Prostate gland (tissue), 2 donors: ENCODE measurements at places on chromosomes 3 and 15.

GRCh38 chr3:16075647-16076046 lies 98.8 kb upstream of the GALNT15 start:
- no peak for DNase-seq

DNA sequence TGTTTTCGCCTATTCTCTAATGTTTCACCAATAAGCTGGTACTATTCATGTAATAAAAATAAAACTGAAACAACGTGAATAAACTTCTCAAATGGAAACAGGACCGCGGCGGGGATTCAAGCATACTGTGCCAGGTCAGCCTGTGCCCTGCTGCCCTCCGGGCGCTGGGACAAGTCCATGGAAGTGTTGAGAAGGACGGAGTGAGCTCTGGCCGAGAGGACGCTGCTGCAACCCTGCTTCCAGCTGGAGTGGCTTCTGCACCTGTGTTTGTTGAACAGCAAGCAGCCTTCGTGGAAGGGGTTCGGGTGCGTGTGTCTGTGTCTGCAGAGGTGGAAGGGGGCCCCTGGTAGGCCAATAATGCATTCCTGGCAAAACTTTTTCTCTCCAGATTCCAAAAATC lies 50.0 kb upstream of the PCSK6 start:
- DNase-seq, result no peak

GRCh38 chr3:4804161-4805058 lies 174.8 kb upstream of the BHLHE40 start:
- no peak for DNase-seq

- no peak for DNase-seq
Measured at GRCh38 chr3:190209533-190209932, 88.8 kb upstream of the P3H2 start.

GRCh38 chr15:96234109-96234892 lies 96.2 kb upstream of the NR2F2 start:
- no peak for DNase-seq

GRCh38 chr3:40801284-40801741 lies 276.6 kb downstream of the ZNF621 start:
- DNase-seq, result no peak

DNA sequence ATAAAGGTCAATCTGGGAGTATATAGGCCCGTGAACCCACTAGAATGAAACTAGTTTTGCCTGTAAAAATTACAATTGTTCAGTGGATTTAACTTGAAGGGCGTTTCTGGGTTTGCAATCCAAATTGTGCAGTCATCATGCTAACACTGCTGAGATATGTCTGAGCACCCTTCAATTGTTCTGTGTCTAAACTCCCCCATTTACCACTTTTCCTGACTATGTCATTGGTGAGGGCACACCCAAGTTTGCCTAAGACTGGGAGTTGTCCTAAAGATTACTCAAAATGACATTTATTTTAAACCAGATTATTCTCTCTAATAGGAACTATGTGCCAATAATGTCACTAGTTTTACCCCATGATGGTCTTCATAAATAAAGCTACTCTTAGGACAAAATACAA lies 54.6 kb downstream of the EMC4 start:
- no peak for DNase-seq
